ENCODE measurements at places on chromosomes 16 and 17.
A peak's percentile ranks its signal among the peaks of the same experiment; 100 is the strongest.

DNA sequence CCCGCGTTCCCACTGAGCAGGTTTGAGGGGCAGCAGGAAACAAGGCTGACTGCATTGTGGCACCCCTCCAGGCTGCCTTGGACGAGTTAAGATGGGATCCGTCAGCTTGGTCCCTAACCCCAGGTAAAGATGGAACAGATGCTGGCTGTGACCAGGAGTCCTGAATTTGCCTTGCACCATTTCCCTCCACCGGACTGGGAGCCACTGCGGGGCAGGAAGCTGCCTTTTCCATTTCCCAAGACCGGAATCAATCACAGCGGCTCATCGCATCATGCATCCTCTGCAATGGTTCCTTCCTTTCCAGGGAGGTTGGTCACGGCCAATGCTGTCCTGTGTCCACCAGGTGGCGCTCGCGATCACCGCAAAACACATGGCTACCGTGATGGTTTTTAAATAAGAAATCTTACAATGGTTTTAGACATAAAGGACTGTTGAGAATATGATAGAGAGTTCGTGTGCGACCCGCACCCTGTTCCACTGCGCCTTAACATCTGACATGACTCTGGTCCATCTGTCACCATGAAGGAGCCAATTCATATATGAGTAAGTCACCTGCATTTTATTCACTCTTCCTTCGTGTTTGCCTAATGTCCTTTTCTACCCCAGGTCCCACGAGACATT lies 6.8 kb upstream of the MEAK7 start:
- peak; percentile 93 for DNase-seq

GRCh38 chr16:67856927-67857546 lies 9.5 kb upstream of the CENPT start:
- no peak for DNase-seq

DNA sequence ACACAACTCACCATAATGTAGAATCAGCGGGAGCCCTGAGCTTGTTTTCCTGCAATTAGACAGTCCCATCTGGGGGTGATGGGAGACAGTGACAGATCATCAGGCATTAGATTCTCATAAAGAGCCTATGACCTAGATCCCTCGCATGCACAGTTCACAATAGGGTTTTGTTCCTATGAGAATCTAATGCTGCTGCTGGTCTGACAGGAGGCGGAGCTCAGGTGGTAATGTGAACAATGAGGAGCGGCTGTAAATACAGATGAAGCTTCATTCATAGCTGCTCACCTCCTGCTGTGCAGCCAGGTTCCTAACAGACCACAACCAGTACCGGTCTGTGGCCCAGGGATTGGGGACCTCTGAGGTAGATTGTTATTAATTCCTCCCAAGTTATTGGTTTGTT lies 2.9 kb upstream of the DOK4 start:
- no peak for DNase-seq

- DNase-seq: no peak
Measured at GRCh38 chr17:43661699-43662412, at the start of gene MEOX1. TSS of gene MEOX1 (minus strand) at chr17:43661922. CDS start at chr17:43661534, 388 bp downstream.

GRCh38 chr16:81477697-81478693 lies 33.4 kb downstream of the CMIP start:
- no peak for DNase-seq

- no peak for DNase-seq
Measured at GRCh38 chr16:19883296-19883965, 1.2 kb downstream of the GPRC5B start.

DNA sequence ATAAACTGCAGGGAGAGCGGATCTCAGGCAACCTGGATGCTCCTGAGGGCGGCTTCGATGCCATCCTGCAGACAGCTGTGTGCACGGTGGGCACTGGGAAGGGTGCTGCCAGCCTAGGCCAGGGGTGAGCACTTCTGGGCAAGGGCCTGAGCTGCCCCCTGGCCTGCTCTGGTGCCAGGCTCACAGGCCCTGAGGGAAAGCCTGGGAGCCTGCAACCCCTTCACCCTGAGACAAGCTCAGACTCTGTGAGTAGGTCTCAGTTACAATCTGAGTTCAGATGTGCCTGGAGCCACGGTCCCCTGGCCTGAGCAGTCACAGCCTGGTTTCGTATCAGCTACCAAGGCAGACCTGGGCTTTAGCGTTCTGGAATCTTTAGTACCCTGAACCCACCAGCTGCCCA lies 8.1 kb downstream of the ITGB4 start:
- no peak for DNase-seq

DNA sequence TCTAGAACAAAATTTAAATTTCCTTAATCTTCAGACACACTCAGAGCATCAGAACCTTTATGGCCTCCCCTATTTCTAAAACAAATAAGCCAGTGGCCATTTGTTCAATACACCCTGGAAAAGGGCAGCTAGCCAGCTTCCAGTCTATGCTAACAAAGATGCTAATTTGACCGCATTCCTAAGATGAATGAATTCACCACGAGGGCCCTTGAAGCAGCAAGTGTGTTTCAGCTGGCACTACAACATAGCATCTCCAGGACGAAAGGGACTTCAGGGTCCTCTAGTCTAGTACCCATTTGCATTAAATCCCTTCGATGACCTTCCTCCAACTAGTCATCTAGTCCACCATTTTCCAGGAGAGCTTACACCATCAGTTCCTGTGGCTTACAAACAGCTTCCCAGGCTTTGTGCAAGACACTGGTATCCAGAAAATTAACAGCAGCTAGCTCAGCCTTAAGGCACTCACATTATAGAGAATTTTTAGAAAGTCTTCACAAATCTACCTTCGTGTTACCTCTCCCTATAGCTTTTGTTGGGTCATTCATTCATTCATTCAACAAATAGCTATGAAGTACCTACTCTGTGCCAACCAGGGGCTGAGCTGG lies 10.9 kb downstream of the KRT37 start:
- DNase-seq: no peak

- no peak for DNase-seq
Measured at GRCh38 chr17:56424543-56425044, 168.9 kb upstream of the NOG start.

GRCh38 chr17:77763023-77763422 lies 195.5 kb upstream of the TNRC6C start:
- no peak for DNase-seq

DNA sequence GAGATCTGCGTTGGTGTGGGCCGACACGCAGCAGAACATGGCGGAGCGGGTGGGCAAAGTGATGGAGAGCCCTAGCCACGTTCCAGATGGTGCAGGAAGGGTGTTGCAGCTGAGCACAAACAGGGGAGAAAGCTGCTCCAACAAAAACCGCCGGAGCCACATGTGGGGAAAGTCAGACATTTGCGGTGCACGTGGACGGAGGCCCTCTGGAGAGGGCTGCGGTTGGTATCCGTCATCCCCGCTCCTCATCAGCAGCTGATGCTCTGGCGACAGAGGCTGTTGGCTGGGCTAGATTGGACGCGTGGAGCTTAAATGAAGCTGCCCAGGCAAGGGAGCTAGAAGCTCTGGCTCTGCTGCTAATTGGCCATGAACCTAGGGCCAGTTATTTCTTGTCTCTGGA lies 43.5 kb upstream of the ADCY9 start:
- DNase-seq: no peak

DNA sequence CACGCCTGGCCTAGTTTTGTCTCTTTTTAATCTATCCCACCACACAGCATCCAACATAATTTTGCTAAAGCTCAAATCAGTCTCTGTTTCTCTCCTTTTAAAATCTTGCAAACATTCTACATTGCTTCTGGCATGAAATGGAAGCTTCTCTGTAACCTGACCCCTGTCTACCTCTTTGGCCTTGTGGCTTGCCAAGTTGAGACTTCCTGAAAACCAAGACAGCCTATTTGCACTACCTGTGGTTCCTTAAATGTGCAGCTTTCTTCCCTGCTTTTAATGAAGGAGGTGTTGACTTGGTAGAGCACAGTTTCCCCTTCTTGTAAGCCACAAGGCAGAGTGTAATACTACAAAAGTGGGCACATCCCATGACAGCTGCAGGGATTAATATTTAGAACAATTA lies 6.0 kb upstream of the CCL3 start:
- no peak for DNase-seq

GRCh38 chr17:39704821-39705551 lies 5.1 kb downstream of the ERBB2 start:
- DNase-seq: no peak

- DNase-seq: no peak
Measured at GRCh38 chr17:5686074-5686635, 101.8 kb upstream of the NLRP1 start.

- peak; percentile 62 for DNase-seq
Measured at GRCh38 chr17:79664930-79665737, 54.3 kb upstream of the RBFOX3 start.

- no peak for DNase-seq
Measured at GRCh38 chr17:3482852-3483251, 7.1 kb downstream of the ASPA start.

GRCh38 chr17:61520897-61521296 lies 68.7 kb downstream of the TBX4 start:
- DNase-seq: no peak

DNA sequence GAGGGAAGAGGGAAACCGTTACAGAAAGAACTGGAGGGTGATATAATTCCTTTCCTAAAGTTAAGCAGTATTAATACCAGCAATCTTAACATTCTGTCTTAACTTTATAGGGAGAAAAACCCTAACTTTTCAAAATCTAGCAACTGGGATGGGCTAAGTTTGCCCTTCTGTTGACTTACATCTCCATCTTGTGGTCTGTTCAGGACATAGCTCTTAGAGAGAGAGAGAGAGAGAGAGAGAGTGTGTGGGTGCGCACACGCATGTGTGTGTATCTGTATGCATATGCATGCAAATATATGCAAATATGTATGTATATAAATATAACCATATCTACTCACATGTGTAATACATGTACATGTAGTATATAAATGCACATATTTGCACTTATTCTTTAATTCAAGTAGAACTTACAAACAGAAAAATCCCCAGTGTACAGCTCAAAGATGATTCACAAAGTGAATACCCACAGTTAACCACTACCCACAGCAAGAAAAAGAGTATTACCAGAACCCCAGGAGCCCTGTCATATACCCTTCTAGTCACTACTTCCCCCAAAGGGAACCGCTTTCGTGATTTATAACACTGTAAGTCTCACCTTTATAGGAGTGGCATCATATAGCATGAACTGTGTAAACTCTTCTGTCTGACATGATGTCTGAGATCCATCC lies 46.5 kb downstream of the STX8 start:
- DNase-seq: no peak

GRCh38 chr16:19316846-19317245 lies 31.3 kb downstream of the CLEC19A start:
- DNase-seq: no peak

GRCh38 chr16:85752511-85753420 lies 1.9 kb upstream of the C16orf74 start:
- DNase-seq: no peak

DNA sequence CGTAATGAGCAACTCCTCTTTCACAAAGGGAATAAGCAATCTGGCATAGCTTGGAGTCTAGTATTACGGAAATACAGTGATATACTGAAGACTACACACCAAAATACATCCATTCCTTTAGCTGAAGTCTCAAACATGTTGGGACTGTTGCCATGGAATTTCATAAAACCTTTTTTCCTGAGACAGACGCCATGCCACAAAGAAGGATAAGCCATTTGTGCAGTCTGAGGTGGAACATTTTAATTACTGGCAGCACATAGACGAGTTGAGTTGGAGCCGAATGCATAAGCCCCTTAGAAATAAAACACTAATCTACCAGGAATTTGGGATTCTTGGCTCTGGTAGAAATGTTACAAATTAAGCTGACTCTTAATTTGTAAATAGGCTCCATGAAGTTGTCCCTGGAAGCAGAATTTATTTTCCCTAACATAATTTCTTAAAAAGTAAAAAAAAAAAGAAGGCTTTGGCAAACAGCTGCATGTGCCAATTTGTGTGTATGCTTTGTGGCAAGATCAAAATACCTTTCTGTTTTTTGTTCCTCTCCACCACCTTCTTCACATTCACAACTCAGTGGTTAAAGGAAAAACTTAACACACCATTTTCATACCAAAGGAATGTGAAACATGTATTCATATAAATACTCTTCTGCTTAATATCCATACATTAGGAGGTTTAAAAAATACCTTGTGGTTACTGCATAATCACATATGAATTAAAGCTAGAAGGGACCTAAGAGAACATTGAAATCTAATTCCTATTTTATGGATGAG lies 25.5 kb downstream of the GRB7 start:
- DNase-seq: no peak

GRCh38 chr16:81521141-81521626 lies 76.6 kb downstream of the CMIP start:
- no peak for DNase-seq

GRCh38 chr17:12974005-12974531 lies 43.8 kb downstream of the ELAC2 start:
- DNase-seq: no peak

DNA sequence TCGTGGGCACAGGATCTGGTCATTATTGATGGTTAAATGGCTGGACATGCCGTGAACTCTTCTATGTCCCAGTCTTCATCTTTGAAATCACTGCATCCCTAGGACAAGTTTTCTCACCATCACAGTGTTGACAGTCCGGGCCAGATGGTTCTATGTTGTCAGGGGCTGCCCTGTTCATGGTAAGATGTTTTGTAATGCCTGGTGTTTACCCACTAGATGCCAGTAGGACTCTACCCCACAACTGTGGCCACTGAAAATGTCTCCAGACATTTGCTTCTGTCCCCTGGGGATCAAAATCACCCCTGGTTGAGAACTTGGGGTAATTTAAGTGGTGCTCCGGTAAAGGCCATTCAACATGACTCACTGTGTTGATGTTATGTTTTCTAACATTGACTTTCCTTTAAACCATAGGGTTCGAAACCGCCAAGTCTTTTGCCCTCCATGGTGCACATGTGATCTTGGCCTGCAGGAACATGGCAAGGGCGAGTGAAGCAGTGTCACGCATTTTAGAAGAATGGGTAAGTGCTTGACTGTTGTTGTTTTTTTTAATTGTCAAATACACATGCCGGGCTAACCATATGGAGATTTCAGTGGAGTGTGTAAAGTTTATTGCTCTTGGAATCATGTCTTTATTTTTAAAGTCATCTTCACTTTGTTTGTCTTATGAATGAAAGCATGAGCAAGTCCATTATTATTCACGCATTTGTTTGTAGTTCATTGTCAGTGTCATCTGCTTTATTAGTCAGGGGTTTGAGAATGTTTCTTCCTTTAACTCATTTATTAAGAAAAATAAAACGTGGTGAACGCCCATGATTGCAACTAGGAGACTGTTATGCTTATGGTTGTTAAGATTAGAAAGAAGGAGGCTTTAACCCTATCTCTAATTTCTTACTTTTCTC lies 64.6 kb downstream of the WWOX start:
- no peak for DNase-seq

DNA sequence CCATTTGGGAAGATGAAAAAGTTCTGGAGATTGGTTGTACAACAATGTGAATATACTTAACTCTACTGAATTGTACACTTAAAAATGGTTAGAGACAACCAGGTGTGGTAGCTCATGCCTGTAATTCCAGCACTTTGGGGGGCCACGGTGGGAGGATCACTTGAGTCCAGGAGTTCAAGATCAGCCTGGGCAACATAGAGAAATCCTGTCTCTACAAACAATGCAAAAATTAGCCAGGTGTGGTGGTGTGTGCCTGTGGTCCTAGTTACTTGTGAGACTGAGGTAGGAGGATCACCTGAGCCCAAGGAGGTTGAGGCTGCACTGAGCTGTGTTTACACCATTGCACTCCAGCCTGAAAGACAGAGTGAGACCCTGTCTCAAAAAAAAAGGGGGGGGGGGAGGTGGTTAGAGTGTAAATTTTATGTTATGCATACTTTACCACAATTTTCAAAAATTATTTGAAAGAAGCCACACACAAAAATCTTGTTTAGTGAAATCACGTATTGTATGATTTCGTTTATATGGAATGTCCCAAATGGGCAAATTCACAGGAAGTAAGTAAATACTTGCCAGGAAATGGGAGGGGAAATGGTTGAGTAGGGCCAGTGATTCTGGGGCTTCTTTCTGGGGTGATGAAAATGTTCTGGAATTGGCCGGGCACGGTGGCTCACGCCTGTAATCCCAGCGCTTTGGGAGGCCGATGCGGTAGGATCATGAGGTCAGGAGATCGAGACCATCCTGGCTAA lies 37.1 kb upstream of the AMZ2 start:
- no peak for DNase-seq

Data from ascending aorta (tissue), 2 donors.